Left lobe of liver (tissue), 2 donors: ENCODE measurements at places on chromosomes 7 and 10.

- no peak for DNase-seq
Observed at GRCh38 chr10:100565206-100565985, 29.7 kb downstream of the HIF1AN start.

DNA sequence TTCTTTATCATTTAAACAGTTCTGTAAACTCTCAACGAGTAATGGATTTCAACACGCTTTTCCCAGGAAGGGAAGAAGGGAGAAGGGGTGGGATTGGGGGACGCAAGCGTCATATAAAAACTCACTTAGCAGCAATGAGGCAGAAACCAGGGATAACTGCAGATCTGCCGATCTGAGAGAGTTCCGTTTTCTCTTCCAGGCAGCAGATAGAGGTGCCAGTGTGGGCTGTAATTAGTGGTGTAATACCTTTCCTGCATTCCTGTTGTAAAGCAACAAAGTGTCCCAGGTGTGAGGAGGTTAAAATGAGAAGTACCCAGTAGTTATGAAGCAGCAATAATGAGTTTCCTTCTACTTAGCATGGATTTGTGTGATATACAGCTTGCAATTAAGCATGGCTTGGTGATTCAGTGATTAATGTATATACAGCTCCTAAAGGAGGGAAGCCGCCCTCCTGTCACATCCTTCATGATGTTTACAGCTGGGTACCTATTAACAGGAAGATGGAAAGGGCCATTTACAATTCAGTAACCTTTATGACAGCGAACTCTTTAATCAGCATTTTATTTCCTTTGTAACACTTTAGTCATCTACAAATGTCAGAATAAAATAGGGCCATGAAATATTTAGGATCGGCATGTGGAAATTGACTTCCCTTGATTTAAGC, 271.9 kb downstream of the LRMDA start:
- DNase-seq = no peak

DNA sequence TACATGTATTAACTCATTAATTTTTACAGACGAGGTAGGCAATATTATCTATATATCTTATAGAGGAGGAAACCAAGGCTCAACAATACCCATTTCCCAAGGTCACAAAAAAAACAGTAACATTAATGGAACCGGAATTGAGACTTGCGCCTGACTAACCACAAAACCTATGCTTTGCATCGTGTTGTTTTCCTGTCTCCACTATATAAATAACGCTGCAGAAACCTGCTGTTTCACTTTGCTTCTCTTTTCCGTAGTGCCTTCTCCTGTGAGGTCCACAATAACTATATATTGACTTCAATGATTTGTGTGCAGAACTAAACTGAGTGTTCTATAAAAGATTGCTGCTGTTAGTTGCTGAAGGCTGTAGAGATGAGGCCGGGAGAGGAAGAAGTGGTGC, 97.7 kb upstream of the RPA3 start:
- DNase-seq = no peak

GRCh38 chr10:132370426-132371340, 26.3 kb upstream of the PWWP2B start:
- no peak for DNase-seq

DNA sequence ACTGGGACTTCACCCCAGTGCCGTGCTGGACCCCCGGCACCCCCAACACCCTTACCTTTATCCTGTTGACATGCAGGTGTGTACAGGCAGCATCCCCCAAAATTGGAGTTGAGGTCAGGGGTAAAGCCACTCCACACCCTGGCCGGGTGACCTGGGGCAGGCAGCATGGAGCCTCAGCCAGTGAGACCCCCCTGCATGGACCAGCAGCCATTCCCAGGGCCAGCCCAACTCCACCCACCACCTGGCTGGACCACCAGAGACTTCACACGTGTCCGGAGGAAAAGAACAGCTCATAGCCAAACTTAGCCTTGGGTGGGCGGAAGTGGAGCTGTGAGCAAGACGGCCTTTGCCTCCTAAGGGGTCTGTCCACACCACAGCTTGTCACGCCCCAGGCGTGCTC, 413.0 kb upstream of the FOXK1 start:
- DNase-seq = peak; percentile 29

- no peak for DNase-seq
Observed at GRCh38 chr7:47540053-47540386, 41.9 kb downstream of the TNS3 start.

DNA sequence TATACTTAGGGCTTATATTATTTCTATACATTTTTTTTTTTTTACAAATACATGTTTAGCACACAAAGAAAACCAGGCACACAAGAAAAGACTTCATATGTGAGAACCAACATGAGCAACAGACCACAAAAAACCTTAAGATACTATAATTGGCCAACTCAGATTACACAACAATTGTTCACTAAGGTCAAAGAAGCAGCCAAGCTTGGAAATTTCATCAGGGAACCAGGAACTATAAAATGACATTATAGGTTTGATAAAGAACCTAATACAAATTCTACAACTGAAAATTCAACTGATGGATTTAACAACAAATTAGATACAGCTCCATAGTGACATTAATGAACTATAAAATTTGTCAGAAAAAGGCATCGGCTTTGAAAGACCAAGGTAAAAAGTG, 4.4 kb upstream of the LUC7L2 start:
- DNase-seq = no peak
